ENCODE measurements at places on chromosomes 6 and 20.

DNA sequence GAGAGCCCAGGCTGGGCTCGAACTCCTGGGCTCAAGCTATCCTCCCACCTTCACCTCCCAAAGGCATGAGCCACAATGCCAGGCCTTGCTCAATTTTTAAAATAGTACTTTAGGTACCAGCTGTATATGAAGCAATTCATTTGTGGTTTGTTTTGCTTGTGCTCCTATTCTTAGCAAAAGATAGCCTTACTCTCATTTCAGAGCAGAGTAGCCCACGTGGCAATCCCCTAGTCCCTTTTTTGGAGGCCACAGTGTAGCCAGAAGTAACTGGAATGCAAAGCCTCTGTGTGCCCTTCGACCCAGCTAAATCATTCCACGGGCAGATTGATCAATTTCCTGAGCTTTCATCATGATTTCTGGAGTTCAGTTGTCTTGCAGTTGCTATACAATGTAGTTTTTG, 372.2 kb downstream of the NRN1 start:
- no peak for DNase-seq

- no peak for DNase-seq
These were observed 76.4 kb downstream of the PHACTR2 start for GRCh38 chr6:143754204-143754603.

- DNase-seq, result no peak
These were observed 120.2 kb downstream of the MYB start for GRCh38 chr6:135301304-135301703.

DNA sequence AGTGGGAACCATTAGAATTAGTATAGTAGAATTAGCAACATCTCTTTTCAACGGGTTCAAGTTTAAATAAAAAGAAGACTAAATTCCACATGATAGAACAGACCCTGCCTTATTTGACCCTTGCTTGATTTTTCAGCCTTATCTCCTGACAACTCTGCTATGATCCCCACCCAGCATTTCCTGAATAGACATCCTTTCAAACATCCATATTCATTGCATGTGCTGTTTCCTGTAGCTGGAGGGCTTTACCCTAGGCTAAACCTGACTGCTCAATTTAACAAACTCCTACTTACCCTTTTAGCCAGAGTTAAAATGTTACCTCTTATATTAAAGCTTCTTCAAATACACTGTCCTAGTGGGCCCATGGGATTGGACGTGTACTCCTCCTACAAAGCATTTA, 594.8 kb upstream of the ARID1B start:
- DNase-seq, result no peak

DNA sequence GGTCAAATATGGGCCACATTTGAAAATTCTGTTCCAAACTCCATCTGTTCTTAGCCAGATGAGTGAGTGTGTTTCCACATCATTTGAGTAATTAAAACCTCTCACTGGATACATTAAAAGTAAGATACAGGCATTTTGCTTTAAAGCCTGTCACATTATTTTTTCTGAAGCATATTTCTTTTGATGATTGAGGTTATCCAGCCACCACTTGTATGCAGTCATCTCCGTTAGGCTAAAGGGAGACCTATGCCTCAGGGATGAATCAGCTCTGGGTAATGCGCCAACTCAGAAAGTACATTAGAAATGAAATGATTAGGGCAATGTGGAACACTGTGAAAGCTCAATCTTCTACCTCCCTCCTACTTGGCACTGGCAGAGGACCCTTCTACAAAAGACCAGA, 90.7 kb downstream of the SNAP25 start:
- DNase-seq, result no peak

DNA sequence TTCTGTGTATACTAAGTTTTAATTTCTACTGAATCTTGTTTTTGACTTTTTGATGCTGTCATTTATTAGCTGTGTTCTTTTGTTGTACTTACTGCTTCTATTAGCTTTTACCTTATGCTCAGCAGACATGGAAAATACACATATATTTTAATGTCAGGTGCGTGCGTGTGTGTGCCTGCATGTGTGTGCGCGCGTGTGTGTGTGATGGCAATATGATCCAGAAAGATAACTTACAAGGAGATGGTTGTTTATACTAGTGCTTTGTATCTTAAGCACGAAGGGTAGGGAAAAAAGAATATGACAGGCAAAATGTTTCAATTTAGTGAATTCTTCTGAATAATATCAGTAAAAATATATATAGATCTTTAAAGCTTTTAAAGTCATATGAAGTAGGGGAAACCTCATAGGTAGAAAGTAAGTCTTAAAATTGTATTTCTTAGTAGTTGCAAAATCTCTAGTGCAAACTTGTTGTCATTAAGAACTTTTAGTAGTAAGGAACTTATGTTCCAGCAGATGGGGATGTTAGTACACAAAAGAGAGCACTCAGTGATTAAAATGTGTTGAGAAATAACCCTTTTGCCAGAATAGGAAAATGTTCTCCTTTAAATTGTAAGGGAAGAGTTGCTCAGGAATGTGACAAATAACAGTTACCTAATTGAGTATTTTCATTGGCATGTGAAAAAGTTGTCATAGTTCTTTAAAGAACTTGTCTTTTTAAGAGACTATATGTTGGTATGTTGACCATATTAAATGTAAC, 13.2 kb downstream of the QKI start:
- no peak for DNase-seq

DNA sequence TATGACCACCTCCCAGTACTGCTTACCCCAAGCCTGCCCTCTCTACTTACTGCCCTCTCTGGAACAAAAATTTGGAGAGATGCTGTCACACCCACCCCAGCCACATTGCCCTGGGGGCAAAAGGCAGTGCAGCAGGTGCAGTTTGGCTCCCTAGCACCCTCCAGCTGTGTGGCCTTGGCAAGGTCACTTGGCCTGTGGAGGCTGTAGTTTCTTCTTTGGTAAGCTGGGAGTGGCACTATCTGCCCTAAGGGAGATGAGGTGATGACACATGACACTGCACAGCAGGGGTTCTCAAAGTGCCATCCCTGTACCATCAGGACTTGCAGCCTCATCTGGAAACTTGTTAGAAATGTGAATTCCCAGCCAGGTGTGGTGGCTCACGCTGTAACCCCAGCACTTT, 44.8 kb downstream of the TAF8 start:
- no peak for DNase-seq

- DNase-seq, result no peak
These were observed 953.9 kb downstream of the KIF16B start for GRCh38 chr20:15619341-15619740.

- peak; percentile 26 for DNase-seq
These were observed 19.1 kb downstream of the TGM3 start for GRCh38 chr20:2314759-2315439.

DNA sequence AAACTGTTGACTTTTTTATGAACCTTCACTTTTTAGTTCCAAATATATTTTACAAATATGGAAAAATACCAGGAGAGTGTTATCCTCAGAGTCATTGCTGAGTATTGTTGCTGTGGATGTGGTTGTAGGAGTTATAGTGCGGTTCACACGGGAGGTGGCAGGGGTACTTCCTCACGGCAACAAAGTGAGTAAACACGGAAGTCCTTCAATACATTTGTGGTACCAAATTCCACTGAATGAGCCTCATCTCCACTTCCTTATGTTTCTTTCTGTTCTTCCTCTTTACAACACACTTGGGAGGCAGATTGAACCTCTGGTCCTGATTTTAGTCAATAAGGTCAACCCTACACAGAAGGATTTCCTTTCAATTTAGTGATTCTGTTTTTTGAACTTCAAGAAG, 371.8 kb downstream of the BTBD3 start:
- no peak for DNase-seq

GRCh38 chr6:101722991-101723579, 329.6 kb downstream of the GRIK2 start:
- DNase-seq, result no peak

- DNase-seq, result no peak
These were observed 37.4 kb upstream of the BCAS1 start for GRCh38 chr20:54107600-54108325.

DNA sequence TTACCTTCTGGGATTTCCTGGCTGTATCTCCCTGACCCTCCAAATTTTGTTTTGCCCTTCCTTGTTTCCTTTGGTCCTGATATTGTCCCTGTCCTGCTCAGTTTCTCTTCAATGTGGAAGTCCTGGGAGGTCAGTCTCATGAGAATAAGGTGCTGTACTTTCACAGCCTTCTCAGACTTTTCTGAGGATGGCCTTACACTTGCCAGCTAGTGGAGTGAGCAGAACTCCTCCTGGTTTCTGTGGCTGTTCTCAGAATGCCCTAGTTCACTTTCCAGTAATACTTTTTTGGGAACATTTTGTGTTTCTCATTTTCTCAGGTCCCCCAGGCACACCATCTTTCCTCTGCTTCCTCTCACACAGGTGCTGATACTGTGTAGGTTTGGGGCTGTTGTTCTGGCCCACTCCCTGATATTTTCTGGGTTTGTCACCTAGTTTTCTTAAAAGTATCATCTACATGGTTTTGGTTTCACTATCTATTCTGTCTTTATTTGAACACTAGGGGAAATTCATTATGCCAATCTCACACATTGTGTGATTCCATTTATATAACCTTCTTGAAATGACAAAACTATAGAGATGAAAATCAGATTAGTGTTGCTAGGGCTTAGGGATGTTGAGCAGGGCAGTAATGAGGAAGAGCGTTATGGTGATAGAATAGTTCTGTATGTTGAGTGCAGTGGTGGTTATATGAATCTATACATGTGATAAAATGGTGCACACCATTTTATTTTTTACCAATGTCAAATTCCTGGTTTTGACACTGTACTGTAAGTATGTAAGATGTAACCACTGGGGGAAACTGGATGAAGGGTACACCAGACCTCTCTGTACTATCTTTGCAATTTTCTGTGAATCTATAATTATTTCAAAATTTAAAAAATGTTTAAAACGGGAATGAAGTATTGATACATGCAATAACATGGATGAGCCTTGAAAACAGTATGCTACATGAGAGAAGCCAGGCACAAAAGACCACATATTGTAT, 27.2 kb upstream of the BRPF3 start:
- DNase-seq, result no peak

GRCh38 chr6:162856885-162857284, 129.1 kb downstream of the PACRG start:
- no peak for DNase-seq

DNA sequence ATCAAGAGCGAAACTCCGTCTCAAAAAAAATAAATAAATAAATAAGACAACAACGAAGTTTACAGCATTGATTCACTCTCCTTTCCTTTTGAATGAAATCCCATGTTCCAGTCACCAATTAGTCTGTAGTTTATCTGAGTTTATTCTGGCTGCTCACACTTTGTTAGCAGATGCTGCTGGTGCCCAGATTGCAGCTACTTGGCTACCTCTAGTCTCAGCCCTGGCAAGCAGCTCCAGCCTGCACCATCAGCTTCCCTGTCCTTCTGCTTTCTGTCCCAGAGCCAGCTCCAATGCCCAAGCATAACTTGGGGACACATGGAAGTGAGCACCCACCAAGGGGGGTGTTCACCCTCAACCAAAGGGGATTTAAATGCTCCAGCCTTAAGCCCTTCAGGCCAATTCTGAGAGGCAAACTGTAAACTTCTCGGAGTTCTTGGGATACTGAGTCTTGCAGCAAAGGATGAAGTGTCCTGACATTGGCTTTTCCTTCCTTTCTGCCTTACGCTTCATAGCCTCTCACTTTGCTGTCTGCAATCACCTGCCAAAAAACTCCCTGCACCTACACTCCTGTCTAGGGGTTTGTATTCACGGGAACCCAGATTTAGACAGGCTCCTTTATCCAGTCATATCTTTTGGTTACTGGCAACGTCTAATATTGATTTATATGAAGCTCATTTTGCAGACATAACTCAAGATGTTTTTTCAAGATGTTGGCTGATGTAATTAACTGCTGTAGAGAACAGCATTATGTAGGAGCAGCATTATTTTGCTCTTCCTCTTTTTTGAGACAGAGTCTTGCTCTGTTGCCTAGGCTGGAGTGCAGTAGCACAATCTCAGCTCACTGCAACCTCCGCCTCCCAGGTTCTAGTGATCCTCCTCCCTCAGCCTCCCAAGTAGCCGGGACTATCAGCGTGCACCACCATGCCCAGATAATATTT, 9.8 kb upstream of the TASP1 start:
- no peak for DNase-seq

DNA sequence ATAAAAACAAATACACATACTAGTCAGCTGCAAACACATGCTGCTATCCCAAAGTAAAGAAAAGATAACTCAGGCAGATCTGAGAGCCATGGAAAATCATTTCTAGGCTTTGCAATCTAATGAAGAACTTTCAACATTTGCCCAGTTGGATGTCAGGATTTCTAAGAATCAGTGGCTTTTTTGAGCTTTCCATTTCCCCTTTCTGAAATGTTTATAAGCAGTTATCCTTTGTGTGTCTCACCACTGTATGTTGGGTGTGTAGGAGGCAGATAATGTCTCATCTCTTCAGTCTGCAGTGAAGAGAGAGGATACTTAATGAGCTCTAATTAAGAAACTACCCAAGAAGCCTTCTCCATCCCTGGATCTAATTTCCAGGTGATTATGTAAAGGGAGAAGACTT, 43.6 kb downstream of the RGS17 start:
- no peak for DNase-seq

GRCh38 chr20:48209102-48209501, 423.8 kb upstream of the SULF2 start:
- DNase-seq, result no peak

GRCh38 chr6:149026530-149026942, 279.7 kb downstream of the UST start:
- DNase-seq, result no peak

GRCh38 chr6:25366903-25367545, 87.8 kb downstream of the CARMIL1 start:
- peak; percentile 15 for DNase-seq

DNA sequence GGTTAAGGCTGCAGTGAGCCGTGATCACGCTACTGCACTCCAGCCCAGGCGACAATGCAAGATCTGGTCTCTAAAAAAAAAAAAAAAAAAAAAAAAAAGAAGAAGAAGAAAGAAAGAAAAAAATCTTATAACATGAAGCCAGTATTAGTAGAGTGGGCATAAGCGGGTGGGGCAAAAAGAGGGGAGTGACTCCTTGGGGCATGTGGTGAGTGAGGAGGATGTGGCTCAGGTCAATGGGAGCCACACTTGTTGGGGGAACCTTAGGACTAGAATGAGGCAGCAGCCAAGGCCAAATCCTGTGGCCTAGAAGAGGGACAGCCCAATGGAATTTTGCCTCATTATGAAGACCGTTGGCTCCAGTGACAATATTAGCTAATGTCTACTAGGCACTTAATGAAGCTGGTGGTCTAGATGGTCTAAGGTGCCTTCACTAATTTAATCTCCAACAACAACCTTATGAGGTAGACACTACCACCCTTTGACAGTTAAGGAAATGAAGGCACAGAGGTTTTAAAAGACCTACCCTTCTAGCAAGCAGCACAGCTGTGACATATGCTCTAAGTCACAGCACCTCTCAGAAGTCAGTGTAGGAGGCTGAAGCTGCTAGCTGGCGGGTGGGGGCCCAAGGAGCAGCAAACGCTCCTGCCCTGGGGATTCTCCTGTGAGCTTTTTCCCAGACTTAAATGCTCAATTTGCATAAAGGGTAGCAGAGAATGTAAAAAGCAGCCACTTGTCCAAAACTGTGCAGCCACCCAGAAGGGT, 23.6 kb upstream of the ARMC12 start:
- DNase-seq, result no peak
